B cell (primary cell): ENCODE measurements at places on chromosomes 7 and 10. TPM values are rescaled to one million over a fixed set of nuclear protein-coding genes. Genes with fewer than 3 reads are reported as not detected.

The PILRA gene
- polyA plus RNA-seq = 8.4 and 23.0 TPM in 2 replicates

The CYP3A7 gene
- not detected in 2 replicates for polyA plus RNA-seq

The C7orf25 gene
- 2.1 and 2.3 TPM in 2 replicates for polyA plus RNA-seq

The AKR1B1 gene
- polyA plus RNA-seq = 82.9 and 111 TPM in 2 replicates

The AASS gene
- polyA plus RNA-seq = 2.1 and 4.7 TPM in 2 replicates

The GPR85 gene
- not detected in 2 replicates for polyA plus RNA-seq

The SPAM1 gene
- polyA plus RNA-seq = 0.04 TPM in 1 of 2 replicates, not detected in the other

The WBP1L gene
- 13.4 and 14.3 TPM in 2 replicates for polyA plus RNA-seq

The ACBD5 gene
- polyA plus RNA-seq = 8.2 and 18.2 TPM in 2 replicates

The PPP1R9A gene
- 0.52 and 1.1 TPM in 2 replicates for polyA plus RNA-seq

The TAS2R3 gene
- not detected in 2 replicates for polyA plus RNA-seq

The C1GALT1 gene
- 12.4 and 30.2 TPM in 2 replicates for polyA plus RNA-seq

The FOXP2 gene
- not detected in 2 replicates for polyA plus RNA-seq

The EPO gene
- 0.10 TPM in 1 of 2 replicates, not detected in the other for polyA plus RNA-seq
